ENCODE measurements at places on chromosomes 1 and 21. TPM values are rescaled to one million over a fixed set of nuclear protein-coding genes. Genes with fewer than 3 reads are reported as not detected.

The FMO4 gene
- total RNA-seq, result 1.0 TPM

The PRAMEF27 gene
- not detected for total RNA-seq

The KCNA3 gene
- total RNA-seq, result not detected

The TMEM59 gene
- total RNA-seq, result 62.4 TPM

The IGSF3 gene
- total RNA-seq, result 30.8 TPM

The LCK gene
- total RNA-seq, result 0.25 TPM

The MPZ gene
- 0.38 TPM for total RNA-seq

The TMEM54 gene
- 109 TPM for total RNA-seq

The SLC45A3 gene
- 6.8 TPM for total RNA-seq

The ELAPOR1 gene
- total RNA-seq, result 0.33 TPM

The MAP3K21 gene
- 4.1 TPM for total RNA-seq

The LAPTM5 gene
- 0.25 TPM for total RNA-seq

The GBP3 gene
- 9.8 TPM for total RNA-seq

The OR2T29 gene
- total RNA-seq, result not detected

The LCE1C gene
- total RNA-seq, result not detected

The PLA2G2D gene
- not detected for total RNA-seq

The ETV3L gene
- total RNA-seq, result not detected

The TAF13 gene
- total RNA-seq, result 20.0 TPM

The CDK11B gene
- total RNA-seq, result 14.3 TPM

The CELA3A gene
- total RNA-seq, result not detected

The FOXD3 gene
- not detected for total RNA-seq

The IGFN1 gene
- total RNA-seq, result under 0.01 TPM

The SHE gene
- under 0.01 TPM for total RNA-seq

The PROK1 gene
- total RNA-seq, result not detected

The WNT9A gene
- 4.3 TPM for total RNA-seq

The SYDE2 gene
- total RNA-seq, result 5.2 TPM

The UBL4B gene
- not detected for total RNA-seq

The EPHX1 gene
- 16.0 TPM for total RNA-seq

The GBP2 gene
- total RNA-seq, result 3.5 TPM

The NES gene
- total RNA-seq, result 13.4 TPM

The CR2 gene
- not detected for total RNA-seq

The INSRR gene
- total RNA-seq, result under 0.01 TPM

The PAPPA2 gene
- total RNA-seq, result 0.16 TPM

The SLC1A7 gene
- total RNA-seq, result not detected

The TMPRSS15 gene
- total RNA-seq, result not detected

The PADI3 gene
- 0.16 TPM for total RNA-seq

The OR2C3 gene
- under 0.01 TPM for total RNA-seq

The INTS7 gene
- total RNA-seq, result 12.0 TPM

Data from mesangial cell (primary cell).